Activated CD4-positive, alpha-beta T cell treated with anti-CD3 and anti-CD28 coated beads, Interleukin-2, amount 10 ng/mL, durations not matched to agents 7 days and 5 days (primary cell): ENCODE measurements at places on chromosomes 1 and 21.

- DNase-seq: no peak
Measured at GRCh38 chr1:9271283-9271682, 21.4 kb upstream of the SPSB1 start.

GRCh38 chr1:183942933-183943693 lies 94.4 kb downstream of the COLGALT2 start:
- no peak for DNase-seq

- DNase-seq: no peak
Measured at GRCh38 chr1:20355828-20356735, 65.4 kb downstream of the VWA5B1 start.

GRCh38 chr1:88877382-88877825 lies 14.0 kb downstream of the GTF2B start:
- DNase-seq: no peak

DNA sequence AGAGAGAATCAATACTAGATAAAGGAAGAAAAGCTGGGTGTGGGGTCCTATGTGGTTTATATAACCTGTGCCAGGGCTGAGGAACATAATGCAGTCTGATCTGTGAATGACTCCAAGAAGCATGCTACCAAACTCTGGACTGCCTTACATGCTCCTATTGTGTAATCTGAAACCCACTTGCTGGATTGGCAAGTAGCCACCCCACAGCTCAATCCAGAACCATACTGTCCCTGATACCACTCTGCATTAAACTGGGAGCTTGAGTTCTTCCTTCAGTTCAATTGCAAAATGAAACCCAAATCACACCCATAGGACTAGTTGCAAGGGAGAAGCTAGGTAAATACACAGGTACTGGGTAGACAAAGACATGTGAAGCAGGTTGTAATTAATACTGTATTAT lies 115.4 kb upstream of the NEGR1 start:
- DNase-seq: no peak

DNA sequence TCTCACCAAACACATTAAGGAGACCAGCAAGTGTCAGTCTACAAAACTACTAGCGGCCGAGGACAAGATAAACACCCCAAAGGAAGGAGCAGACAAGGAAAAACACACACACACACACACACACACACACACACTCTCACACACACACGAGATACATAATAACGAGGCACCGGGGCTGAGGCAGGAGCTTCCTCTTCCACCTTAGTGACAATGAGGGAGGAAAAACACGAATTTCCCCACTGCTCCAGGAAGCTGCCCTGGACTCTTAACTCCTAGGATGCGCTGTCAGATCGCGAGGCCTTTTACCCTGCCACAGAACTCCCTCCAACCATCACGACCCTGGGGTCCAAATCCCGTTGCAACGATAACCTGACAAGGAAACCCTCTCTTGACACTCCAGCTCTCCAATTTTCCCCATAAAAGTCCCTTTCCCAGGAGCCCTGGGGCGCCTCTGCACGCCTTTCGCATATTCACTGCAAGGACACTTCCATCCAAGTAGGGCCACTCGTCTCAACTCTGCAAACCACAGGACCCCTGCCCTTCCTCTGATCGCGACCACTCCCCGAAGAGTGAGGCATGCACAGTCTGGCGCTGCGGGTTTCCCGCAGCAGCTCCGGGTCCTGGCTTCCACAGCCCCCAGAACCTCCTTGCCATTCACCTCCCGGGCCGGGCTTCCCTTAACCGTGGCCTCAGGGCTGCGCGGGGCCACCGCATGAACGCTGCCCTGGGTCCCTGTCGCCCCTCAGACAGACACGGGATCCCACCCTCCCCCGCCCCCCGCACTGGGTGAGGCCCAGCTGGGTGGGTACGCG lies 581 bp downstream of the ETV3 start:
- DNase-seq: no peak

DNA sequence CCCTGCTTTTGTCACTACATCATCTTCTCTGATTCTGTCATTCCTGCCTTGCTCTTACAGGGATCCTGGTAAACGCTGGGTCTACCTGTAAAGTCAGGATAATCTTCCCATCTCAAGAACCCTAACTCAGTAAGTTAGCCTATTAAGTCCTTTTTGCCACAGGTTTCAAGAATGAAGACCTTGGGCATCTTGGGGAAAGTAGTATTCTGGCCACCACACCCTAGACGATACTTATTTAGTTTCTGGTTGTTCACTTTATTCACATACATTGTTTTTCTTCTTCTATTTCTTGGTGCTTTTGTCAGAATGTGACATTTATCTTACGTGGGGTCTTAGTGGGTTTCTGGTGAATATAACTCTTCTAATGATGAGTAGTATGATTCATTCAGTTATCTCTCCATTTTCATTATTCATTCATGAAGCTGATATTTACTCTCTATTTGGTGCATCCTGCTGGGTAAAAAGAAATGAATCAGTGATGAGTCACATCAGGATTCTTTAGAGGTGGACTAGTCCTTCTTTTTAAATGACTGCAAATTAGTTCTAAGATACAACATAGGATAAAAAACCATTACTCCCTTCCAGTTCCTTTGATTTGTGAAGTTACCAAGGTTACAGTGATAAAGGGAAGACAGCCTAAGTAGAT lies 514.4 kb upstream of the B3GALT2 start:
- DNase-seq: no peak

- DNase-seq: no peak
Measured at GRCh38 chr21:28410256-28410655, 582.4 kb downstream of the LTN1 start.

GRCh38 chr1:215076322-215076721 lies 6.2 kb upstream of the KCNK2 start:
- no peak for DNase-seq

DNA sequence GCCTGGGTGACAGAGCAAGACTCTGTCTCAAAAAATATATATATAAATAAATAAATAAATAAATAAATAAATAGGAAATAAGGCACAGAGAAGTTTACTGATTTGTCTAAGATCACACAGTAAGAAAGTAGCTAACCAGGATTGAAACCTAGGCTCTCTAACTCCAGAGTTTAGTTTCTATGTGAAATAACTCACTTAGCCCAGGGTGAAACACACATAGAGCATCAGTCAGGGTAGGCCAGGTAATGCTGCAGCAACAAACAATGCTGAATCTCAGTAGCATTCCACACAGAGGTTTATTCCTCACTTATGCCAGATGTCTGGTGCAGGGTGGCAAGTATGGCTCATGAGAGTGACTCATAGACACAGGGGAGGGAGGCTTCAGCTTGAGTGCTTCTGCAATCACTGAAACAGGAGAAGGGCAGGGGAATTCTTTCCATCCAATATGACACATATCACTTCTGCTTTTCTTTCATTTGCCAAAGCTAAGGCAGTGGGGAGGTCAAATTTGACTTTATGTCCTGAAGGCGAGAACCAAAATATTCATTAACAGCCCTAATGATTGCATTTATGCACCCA lies 37.1 kb upstream of the KANK4 start:
- DNase-seq: no peak

DNA sequence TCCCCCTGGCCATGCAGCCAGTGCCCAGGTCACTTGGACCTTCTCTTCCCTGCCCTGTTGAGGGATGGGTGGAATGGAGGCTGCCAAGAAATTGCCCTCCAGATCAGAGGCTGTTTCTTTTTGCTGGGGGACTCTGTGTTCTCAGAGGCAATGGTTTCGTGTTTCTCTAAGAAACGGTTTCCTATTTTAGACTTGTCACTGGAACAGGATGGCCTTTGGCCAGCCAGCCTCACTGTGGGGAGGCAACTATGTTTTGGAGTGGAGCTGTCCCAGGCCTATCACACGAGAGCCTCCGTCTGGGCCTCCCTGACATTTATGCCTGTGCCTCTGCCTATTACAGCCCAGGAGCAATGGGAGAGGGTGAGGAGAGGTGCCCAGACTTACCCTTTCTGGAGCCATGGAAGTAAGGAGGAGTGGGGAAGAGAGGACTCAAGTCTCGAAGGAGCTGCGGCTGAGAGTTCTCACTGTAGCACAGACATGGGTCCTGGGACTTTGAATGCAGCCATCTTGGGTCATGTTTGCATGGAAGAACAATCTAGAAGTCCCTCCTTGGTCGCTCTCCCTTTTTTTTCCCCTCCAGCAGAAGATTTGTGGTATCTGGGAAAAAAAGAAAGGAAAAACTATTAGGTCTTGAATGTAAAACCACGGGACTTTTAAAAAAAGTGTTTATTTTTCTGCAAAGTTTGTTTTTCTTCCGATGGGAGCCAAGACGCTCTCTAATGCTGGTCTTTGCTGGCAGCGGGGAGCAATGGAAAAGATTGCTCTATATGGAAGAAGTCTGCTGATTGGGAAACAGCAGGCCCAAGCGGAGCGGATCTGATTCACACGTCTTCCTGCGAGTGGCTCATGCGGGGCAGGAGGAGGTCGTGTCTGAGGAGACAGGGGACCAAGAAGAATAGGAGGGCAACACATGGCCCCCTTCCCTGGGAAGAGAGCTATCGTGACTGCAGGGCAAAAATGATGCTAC lies 219.2 kb downstream of the FOXD2 start:
- DNase-seq: no peak

DNA sequence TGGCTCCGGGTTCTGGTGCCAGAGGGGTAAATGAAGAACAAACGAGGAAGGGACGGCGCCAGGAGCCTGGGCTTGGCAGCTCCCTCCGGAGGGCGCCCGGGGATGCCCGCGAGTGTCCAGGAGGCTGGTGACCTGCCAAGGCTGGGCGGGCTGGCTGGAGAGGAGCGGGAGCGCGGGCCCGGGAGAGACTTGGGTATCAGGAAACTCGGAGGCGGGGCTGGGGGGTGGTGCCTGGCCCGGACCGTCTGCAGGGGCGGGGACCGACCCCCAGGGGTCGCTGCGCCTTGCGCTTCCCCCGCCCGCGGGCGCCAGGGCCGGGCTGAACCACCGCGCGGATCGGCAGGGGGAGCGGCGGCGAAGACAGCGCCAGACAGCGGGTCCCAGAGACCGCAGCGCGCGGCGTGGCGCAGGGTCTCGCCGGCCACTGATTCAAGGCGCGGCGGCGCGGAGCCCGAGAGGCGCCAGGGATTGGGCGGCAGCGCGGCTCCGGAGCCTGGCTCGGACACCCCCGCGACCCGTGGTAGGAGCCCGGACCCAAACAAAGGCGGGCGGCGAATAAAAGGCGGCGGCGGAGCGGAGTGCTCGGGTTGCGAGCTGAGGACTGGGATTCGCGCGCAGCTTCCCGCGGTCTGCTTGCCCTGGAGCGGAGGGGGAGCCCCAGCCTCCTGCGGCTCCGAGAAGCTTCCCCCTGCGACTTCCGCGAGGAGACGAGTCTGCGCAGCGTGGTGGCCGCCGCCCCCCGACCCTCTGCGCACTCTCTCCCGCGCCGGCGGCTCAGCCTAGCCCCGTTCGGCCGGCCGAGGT lies at the start of gene DISP3:
TSS of gene DISP3 (plus strand) at position 585 of the 804 bp plus-strand sequence. CDS start 21,838 bp downstream, outside the sequence.
- DNase-seq: peak; percentile 67
